ENCODE measurements at places on chromosomes 2 and 18. TPM values are rescaled to one million over a fixed set of nuclear protein-coding genes. Genes with fewer than 3 reads are reported as not detected.

The AQP12B gene
- not detected for polyA plus RNA-seq

The RGPD4 gene
- not detected for polyA plus RNA-seq

The TGFA gene
- polyA plus RNA-seq, result 1.4 TPM

The CLASP1 gene
- 11.6 TPM for polyA plus RNA-seq

The LNPK gene
- polyA plus RNA-seq, result 5.4 TPM
